ENCODE measurements at places on chromosomes 13 and 19. TPM values are rescaled to one million over a fixed set of nuclear protein-coding genes. Genes with fewer than 3 reads are reported as not detected.

DNA sequence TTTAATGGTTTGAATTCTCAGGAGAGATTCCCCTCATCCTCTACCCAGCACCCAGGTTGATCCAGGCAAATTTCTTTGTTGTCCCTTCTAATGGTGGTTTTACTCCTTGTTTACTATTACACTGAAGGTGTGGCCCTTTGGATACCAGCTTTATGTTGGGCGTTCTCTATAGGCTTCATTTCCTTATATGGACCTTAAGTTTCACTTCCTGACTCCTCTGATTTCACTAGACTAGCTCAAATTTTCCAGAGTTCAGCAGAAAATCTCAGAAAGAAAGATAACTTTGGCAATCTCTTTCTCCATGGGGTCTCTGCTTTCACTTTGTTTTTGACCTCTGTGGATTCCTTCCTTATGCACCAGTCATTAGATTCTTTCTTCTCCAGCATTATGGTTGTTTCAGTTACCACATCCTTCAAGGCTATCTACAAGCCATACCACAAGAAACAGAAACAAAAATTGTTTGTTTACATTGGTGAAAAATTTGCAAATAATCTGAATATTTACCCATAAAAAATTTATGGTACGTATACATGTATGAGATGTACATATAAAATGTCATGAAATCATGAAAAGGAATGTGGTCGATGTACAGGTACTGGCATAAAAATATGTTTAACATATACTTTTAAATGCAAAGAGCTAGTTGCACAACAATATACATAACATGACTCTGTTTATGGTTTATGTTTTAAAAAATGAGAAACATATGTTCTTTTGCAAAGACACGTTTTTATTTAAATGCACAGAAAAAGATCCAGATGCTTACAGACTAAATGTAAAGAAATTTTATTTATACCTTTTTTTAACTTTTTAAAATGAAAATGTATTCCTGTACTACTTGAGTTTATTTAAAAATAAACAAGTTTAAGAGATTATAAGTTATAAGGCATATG is 212.6 kb downstream of the LACC1 start:
- DNase-seq, result no peak

The ATP4A gene
- not detected for total RNA-seq

DNA sequence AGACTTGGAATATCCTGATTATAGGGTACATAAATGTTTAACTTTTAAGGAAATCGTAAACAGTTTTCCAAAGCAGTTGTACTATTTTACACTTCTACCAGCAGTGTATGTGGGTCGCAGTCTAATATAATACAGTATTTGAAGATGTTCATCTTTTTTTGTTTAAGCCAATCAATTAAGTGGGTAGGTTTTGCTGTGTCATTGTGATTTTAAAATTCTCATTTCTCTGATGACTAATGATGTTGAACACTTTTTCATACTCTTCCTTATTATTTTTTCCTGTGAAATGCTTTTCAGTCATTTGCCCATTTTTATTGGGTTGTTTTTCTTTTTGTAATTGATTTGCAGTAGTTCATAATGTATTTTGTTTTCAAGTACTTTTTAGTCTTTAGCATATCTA is 2689.7 kb downstream of the PCDH9 start:
- no peak for DNase-seq

DNA sequence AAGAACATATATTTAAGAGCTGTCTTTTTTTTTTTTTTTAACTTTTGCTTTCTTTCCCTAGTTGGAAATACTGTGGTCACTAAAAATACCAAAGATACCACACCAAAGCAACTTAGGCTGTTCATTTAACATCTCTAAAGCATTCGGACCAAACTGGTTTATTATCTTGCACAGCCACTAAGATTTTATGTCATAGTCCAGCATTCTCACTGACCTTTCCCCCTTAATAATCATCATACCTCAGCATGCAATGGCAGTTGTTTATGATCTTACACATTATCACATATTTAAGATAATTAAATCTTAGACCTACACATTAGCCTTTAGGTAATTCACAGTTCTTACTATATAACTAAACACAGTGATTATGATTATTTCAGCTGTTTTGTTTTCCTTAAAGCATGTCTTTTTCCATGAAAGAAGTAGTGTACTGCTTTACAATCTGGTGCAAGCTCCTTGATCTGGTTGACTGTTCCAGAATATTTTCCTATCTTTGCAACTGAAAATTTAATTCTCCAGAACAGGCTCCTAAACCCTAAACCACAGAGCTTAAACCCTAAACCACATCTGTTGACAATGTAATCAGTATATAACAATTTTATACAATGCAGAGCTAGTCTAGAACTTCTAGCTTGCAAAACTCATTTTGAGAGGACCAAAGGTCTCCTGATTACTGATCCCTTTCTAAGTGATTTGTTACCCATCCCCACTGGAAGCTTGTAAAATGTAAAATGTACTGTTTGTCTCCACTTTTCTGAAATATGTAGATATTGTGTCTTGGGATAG is 74.2 kb downstream of the CDK8 start:
- no peak for DNase-seq

The PSG3 gene
- total RNA-seq, result not detected

GRCh38 chr13:59770451-59770850 is 393.3 kb downstream of the DIAPH3 start:
- DNase-seq, result no peak

Data from ascending aorta (tissue), 2 donors.